ENCODE measurements at places on chromosomes 1 and 21.

- no peaks in the 10 kb centered on the region for H3K36me3 ChIP-seq
- H3K4me3 ChIP-seq, result no peak overlapping the region
- no peak for DNase-seq
- no peak overlapping the region for H3K27ac ChIP-seq
Observed at GRCh38 chr1:234107416-234108021, 203.0 kb downstream of the SLC35F3 start.

DNA sequence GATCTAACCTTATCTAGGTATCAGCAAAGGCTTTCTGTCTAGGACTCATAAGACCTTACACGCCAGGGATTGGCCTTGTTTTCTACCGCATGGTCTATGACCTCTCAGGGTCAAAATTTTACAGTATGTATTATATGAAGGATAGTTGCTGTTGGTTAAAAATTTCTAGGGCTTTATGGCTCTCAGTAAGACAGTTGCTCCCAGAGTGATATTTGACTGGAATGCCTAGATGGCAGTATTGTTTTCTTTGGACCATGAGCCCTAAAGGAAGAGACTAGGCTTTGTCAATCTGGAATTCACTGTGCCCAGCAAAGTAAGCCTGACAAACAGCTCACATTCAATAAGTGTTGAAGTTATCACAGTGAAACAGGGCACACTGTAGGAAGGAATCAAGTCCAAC lies 37.6 kb downstream of the C1orf87 start:
- no peaks in the 10 kb centered on the region for H3K27me3 ChIP-seq
- H3K27ac ChIP-seq, result no peak overlapping the region
- H3K4me3 ChIP-seq, result no peak overlapping the region
- H3K36me3 ChIP-seq, result no peaks in the 10 kb centered on the region

- no peak for DNase-seq
- H3K27me3 ChIP-seq, result no peaks in the 10 kb centered on the region
- H3K4me3 ChIP-seq, result no peak overlapping the region
- no peaks in the 10 kb centered on the region for H3K4me1 ChIP-seq
- no peaks in the 10 kb centered on the region for H3K36me3 ChIP-seq
Observed at GRCh38 chr1:241927321-241927720, 30.2 kb upstream of the BECN2 start.

- no peak for DNase-seq
- H3K27me3 ChIP-seq, result no peaks in the 10 kb centered on the region
- H3K4me1 ChIP-seq, result no peaks in the 10 kb centered on the region
- peaks cover 6% of the 10 kb centered on the region for H3K36me3 ChIP-seq
- no peak overlapping the region for H3K27ac ChIP-seq
Observed at GRCh38 chr1:222938986-222939385, 124.1 kb downstream of the DISP1 start.

- peaks cover 17% of the 10 kb centered on the region for H3K4me1 ChIP-seq
- H3K27me3 ChIP-seq, result peaks cover 5% of the 10 kb centered on the region
- peak overlapping the region; percentile 31 for H3K4me3 ChIP-seq
- no peaks in the 10 kb centered on the region for H3K36me3 ChIP-seq
Observed at GRCh38 chr1:9494936-9495758, 44.1 kb upstream of the SLC25A33 start.
